Natural killer cell (primary cell): ENCODE measurements at places on chromosomes 16 and 17. TPM values are rescaled to one million over a fixed set of nuclear protein-coding genes. Genes with fewer than 3 reads are reported as not detected.
A peak's percentile ranks its signal among the peaks of the same experiment; 100 is the strongest.

DNA sequence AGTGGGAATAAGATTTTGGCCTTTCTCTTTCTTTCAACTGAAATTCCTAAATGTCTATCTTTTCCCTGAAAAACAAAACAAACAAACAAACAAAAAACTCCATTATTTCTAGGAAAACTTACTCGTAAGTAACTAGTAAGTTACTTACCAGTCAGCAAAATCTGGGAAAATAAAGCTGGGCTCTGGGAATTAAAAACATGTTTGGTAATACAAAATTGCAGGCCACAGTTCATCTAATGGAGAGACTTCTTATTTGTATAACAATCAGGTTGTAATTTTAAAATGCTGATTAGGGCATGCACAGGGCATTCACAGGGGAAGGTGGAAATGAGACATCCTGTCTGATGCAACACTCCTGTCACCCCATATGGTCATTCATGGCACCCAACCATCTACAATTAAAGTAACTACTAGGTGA is 3.8 kb upstream of the WIPI1 start:
- no peak for DNase-seq

DNA sequence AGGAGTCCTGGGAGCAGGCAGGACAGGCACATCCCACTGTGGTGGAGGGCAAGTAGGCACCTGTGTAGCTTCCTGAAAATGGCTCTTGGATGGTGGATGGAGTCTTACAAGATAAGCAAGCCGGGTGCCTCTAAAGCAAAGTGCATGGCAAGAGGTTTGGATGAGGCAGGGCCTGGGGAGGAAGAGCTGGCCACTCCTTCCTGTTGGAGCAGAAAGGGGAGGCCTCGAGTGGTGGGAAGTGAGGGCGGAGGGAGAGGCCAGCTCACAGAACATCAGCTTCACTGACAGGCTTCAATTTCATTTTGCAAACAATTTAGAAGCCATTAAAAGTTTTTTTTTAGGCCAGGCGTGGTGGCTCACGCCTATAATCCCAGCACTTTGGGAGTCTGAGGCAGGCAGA is 31.0 kb downstream of the CD300A start:
- DNase-seq: no peak

Gene CDR2L
- 0.14 TPM for total RNA-seq

DNA sequence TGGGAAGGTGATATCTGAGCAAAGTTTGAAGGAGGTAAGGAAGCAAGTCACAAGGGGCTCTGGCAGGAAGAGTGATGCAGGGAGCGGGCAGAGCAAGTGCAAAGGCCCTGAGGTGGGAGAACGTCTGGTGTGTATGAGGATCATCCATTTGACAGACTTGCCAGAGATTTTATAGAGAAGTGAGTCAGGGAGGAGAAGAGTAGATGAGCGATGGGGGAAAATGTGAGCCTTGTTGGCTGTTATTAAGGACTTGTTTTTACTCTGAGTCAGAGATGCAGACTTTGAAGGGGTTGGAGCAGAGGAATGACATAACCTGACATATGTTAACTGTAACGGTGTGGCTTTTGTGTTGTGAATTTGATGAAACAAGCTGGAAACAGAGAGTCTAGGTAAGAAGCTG is 3.5 kb upstream of the CLEC10A start:
- no peak for DNase-seq

GRCh38 chr17:26773189-26774188 is 520.4 kb upstream of the WSB1 start:
- no peak for DNase-seq

DNA sequence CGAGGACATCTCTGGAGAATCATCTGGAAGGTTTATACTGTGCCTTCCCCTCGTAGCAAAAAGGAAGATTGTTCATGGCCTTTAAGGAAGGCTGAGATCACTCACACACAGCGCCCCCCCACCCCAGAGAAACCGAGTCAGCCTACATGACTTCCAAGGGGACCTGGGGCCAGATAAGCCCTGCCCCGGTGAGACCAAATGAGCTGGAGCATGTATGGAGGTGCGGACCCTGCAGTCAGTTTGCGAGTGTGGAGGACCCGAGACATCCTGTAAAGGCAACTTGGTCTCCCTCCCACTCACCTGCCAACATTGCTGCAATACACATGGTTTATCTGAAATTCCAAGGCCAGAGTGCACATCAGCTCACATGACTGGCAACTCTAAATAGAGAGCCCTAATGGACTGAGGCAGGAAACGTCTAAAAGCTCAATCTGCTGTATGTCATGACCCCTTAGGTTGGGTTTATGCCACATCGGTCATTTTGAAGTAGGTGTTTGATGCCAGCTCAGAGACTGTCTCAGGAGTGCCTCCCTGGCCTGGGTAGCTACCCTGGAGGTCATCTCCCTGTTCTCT is 233.6 kb downstream of the CPPED1 start:
- DNase-seq: no peak

DNA sequence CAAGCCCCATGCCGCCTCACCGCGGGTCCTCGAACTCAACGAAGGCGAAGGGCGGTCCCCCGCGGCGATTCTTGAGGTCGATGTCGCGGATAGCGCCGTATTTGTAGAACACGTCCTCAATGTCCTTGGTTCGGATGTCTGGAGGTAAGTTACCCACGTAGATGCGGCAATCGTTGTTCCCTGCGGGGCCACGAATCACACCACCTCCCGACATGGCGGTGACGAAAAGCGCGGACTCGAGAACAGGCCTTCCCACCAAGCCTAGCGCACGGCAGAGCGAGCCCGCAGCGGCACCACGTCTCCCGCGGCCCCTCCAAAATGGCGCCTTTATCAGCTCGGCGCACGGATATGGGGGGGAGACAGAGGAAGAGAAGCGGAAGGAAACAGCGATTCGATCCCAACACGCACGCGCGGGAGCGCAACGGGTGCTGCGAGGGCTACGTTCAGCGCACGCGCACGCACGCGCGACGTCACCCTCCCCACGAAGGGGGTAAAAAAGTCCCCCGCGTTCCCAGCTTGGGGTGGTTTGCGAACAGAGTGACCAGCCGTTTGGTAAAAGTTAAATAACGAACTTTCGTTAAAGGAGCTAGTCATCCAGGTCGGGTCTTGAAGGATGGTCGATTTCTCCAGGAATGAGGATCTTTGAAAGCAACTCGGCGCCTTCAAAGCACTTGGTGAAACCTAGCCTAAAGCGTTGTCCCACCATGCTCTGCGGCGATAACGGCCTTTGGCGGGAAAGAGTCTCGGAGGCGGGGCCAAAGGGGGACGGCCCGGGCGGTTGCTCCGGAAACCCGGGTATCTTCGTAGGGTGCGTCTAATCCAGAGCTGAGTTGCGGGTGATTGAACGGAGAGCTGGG is at the start of gene SRSF1:
Gene SRSF1 (minus strand): TSS at position 323 of the 857 bp plus-strand sequence. CDS start 109 bp downstream, at position 214.
- peak; percentile 100 for DNase-seq

Gene KRTAP2-3
- not detected for total RNA-seq

Gene SCGB1C2
- not detected for total RNA-seq

- DNase-seq: no peak
Measured at GRCh38 chr17:50850640-50851039, 15.3 kb downstream of the WFIKKN2 start.

- DNase-seq: no peak
Measured at GRCh38 chr17:66638707-66639479, 196.0 kb upstream of the CACNG5 start.

Gene CSH2
- total RNA-seq: not detected

DNA sequence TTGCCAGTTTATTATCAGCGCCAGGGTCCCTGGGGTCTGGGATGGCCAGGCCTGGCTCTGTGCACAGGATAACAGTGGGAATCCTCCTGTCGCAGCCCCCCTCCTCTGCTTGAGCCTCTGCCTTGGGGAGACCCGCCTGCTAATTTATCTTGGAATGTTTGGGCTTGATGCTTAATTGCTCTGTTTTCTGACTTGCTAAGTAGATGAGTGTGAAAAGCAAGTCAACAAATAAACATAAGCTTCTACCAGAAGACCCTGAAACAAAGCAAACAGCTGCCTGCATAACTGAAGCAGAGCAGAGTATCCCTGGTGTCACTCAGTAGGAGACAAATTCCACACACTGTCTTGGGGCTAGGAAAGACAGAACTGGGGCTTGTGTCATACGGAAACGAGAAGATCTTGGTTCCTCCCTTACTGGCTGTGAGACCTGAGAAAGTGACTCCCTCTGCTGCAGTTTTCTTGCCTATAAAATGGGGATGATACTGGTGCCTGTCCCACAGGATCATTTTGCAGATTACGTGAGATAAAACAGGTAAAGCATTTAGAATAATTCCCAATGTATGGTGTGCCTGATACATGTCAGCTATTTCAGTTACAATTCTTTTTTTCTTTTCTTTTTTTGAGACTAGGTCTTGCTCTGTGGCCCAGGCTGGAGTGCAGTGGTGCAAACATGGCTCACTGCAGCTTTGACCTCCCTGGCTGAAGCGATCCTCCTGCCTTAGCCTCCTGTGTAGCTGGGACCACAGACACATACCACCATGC is 44.8 kb upstream of the IRX3 start:
- DNase-seq: no peak

DNA sequence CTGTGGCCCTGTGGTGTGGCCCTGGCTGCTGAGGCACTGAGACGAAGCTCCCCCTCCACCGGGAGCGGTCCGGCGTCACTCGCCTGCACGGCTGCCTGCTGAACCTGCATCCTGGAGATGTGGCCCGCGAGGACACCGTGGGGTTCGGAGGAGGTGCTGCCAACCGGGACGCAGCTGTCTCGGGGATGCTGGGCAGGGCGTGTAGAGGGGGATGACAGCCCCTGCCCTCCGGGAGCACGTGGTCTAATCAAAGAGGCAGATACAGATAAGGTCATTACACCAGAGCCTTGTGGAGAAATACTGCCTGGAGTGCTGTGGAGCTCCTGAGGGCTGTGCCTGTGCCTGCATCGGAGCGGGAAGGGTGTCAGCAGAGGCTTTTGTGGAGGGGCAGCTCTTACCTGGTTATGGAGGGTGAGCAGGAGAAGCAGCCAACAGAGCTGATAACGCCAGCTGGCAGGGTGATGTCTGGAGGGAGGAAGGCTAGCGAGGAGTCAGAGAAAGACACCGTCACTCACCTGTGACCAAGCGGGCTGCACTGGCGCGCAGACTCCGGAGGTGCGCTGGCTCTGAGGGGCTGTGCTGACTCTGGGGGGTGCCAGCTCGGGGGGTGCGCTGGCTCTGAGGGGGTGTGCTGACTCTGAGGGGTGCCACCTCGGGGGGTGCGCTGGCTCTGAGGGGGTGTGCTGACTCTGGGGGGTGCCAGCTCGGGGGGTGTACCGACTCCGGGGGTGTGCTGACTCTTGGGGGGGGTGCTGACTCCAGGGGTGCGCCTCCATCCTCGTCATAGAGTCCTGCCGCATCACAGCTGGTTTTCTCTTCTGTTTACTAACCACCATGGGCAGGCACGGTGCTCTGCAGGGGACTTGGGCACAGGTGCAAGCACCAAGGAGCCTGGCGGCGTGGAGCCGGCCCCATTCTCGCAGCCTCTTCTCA is 104.7 kb upstream of the CHMP6 start:
- DNase-seq: no peak

DNA sequence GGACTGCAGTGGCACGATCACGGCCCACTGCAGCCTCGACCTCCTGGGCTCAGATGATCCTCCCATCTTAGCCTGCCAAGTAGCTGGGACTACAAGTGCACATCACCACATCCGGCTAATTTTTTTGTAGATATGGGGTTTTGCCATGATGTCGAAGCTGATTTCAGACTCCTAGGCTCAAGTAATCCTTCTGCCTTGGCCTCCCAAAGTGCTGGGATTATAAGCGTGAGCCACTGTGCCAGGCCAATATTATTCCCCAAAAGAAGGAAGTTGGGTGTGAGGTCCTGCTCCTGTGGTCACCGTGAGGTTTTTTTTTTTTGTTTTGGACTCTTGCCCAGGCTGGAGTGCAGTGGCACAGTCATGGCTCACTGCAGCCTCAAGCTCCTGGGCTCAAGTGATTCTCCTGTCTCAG is 1.5 kb downstream of the AMZ2 start:
- DNase-seq: no peak

Gene RAB11FIP4
- 81.4 TPM for total RNA-seq

DNA sequence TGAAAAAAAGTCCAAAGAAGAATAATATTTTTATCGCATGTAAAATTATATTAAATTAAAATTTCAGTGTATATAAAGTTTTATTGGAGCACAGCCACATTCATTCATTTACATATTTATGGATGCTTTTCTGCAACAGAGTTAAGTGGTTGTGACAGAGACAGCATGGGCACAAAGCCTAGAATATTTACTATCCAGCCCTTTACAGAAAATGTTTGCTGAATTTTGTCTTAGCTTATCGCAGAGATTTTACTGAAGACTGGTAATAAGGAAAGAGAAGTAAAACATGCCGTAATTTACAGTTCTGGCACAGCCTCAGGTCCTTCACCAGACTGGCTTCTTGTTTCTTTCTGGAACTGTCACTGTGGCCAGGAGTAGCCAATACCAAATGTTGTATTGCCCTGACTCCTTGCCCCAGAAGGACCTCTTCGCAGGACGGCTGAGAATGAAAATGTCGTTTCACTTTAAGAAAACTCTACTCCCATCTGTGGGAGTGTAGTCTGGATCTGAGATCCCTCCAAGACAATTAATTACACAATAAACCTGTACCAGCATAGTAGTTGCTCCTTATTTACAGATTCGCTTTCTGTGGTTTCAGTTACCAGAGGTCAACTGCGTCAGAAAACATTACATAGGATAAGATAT is 94.9 kb upstream of the GOT2 start:
- no peak for DNase-seq

Gene TLK2
- total RNA-seq: 77.2 TPM

Gene SLC38A8
- total RNA-seq: not detected

DNA sequence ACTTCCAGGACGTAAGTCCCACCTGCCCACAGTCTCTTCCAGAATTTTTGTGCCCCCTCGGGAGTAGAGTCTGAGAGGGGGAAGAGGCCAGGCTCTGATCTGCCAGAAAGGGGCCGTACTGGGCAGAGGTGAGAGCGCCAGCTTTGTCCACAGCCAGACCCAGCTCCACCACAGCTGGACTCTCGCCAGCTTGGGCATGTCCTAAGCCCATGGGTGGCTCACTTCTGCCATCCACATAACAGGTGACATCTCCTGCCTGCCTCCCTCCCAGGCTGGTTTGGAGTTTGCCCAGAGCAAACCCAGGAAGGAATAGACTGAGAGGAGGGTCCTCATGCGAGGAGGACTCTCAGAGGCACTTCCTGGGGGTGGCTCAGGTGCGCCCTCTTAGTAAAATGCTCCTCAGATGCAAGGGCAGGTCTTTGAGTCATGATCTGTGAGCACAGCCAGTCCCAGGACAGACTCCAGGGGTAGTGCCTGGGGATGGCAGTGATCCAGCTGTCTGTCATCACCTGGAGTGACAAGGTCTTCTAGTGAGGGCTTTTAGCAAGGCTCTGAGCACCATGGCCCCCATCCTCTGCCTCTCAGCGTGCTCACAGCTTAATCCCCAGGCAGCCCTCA is 89.2 kb downstream of the AMFR start:
- DNase-seq: no peak

Gene MT3
- not detected for total RNA-seq

Gene SRP68
- total RNA-seq: 57.8 TPM

Gene KRT36
- total RNA-seq: not detected

GRCh38 chr16:87665193-87665592 is 62.9 kb downstream of the JPH3 start:
- DNase-seq: no peak
